ENCODE measurements at places on chromosomes 2 and 18.

- DNase-seq, result no peak
Measured at GRCh38 chr2:233410196-233410760, 56.0 kb downstream of the DGKD start.

- no peak for DNase-seq
Measured at GRCh38 chr18:23563377-23564043, 22.8 kb downstream of the NPC1 start.

GRCh38 chr2:24016376-24016761 is 6.5 kb downstream of the MFSD2B start:
- no peak for DNase-seq

GRCh38 chr2:128547667-128548066 is 229.0 kb upstream of the HS6ST1 start:
- no peak for DNase-seq

DNA sequence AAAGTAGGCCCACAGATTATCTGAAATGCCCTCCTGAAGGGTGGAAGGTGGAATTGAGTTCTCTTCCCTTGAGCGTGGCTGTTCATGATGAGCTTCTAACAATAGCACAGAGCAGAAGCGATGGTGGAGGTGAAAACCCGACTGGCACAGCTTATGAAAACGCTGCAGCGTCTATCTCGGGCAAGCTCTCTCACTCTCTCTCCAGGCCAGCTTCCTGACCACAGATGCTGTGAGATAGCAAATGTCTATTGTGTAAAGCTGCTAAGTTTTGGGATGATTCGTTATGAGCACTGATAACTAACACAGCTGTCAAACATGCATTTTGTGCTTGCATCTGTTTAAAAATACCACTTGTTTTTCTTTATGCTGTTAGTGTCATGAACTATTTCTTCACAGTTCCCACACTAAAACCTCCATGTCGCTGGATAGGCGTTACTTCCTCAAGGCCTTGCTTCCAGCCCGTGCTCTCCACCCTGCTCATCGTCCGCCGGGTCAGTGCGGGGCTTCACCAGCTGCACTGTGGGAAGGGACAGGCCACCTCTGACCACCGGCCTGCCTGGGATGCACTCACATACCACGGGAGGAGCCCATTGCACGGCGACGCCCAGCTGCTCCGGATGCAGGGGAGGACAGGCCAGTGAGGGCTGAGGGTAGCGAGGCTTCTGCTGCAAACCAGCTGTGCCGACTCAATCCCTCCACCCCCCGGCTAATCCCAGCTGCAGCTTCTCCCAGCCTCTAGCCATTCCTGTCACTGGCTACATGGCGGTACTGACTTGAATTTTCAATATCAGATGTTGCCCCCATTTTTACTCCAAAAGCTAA is 60.0 kb upstream of the OTOS start:
- no peak for DNase-seq

DNA sequence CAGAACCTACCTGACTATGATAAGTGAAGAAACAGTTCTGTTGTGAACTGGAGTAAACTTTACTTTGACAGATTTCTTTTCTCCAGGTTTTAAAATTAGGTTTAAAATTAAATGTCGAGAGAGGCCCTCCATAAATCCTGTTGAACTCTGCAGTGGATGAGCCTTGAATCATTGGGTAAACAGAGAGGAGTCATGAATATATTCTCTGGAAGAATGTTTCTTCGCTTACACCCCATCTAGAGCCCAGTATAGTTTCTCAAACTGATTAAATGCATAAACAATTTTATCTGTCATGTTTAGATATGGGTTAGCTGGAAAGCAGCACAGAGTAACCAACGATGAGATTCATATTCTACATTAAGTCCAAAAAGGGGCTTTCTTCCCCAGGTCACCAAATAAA is 84.0 kb downstream of the ZAP70 start:
- DNase-seq, result no peak

- DNase-seq, result no peak
Measured at GRCh38 chr2:54428108-54428831, 27.9 kb upstream of the SPTBN1 start.

- no peak for DNase-seq
Measured at GRCh38 chr18:6111726-6112125, 216.4 kb upstream of the TMEM200C start.

- peak; percentile 82 for DNase-seq
Measured at GRCh38 chr2:8676191-8676920, 5.5 kb upstream of the ID2 start.

- no peak for DNase-seq
Measured at GRCh38 chr2:144230448-144231085, 289.4 kb downstream of the ZEB2 start.

DNA sequence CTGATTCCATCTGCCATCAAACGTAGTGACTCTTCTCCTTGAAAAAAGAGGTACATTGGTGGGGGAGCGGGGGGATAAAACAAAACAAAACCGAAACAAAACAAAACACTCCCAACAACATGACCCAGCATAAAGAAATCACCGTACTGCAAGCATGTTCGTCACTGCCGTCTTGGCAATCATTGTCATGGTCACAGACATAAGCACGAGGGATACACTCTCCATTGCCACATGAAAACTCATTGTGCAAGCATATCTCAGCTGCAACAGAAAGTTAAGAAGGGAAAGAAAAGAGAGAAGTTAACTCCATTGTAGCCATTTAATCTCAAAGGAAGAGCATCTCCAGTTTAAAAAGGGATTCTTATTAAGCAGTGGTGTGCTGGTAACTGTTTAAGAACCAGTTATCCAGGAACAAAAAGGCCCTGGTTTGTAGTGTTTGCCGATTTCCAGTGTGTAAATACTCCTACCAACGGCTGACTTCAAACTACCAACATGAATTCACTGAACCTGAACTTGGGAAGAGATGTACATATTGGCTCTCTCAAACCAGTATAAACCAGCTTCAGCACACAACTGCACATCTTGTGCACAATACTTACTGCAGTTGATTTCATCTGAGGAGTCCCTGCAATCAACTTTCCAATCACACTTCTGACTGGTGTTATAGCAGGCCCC is 68.2 kb downstream of the LRP2 start:
- no peak for DNase-seq

- no peak for DNase-seq
Measured at GRCh38 chr2:116141891-116142474, 1672.5 kb upstream of the DDX18 start.

DNA sequence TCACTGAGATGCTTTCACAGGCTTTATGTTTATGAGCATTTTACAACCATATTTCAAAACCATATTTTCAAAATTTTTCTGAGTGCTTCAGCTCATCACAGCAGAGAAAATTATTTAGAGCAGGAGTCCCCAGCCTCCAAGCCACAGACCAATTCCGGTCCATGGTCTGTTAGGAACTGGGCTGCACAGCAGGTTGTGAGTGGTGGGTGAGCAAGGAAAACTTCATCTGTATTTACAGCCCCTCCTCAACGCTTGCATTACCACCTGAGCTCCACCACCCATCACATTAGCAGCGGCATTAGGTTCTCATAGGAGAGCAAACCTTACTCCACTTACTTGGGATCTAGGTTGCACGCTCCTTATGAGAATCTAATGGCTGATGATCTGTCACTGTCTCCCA is 165.6 kb downstream of the SEPTIN10 start:
- DNase-seq, result no peak

- no peak for DNase-seq
Measured at GRCh38 chr2:226124548-226125011, 675.0 kb downstream of the IRS1 start.

- DNase-seq, result no peak
Measured at GRCh38 chr2:132496555-132496954, 80.0 kb downstream of the GPR39 start.

GRCh38 chr2:241033994-241034393 is 35.6 kb downstream of the SNED1 start:
- no peak for DNase-seq

DNA sequence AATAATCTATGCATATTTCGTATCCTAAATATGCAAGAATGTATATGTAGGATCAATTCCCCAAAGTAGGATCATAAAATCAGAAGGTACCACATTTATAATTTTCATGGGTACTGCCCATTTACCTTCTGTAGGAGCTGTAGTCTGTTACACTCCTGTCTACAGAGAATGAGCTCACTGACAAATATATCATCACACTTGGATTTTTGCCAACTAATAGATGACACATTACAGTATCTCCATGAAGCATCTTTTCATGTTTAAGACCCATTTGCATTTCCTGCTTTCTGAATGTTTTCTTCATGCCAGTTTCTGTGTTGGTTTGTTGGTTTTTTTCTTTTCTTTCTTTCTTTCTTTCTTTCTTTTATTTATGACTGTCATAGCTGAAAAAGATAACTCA is 70.9 kb upstream of the EML6 start:
- DNase-seq, result no peak

- no peak for DNase-seq
Measured at GRCh38 chr2:21281791-21282514, 158.2 kb downstream of the TDRD15 start.

DNA sequence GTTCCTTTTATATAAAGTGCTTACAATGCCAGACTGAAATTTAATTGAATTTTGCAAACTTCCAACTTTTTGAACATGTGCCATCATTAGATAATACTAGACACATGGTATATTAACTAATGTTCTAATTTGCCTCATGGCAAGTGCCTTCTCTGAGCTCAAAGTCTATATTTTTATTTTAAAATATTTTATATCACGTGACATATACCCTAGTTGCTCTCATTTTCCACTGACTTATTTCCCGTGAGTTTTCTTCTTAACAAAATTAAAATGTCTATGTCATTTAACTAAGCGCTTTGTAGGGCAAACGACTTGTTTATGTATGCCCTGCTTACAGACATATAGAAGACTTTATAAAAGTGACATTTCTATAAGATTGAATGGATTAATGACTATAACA is 509.6 kb upstream of the SYT4 start:
- no peak for DNase-seq

DNA sequence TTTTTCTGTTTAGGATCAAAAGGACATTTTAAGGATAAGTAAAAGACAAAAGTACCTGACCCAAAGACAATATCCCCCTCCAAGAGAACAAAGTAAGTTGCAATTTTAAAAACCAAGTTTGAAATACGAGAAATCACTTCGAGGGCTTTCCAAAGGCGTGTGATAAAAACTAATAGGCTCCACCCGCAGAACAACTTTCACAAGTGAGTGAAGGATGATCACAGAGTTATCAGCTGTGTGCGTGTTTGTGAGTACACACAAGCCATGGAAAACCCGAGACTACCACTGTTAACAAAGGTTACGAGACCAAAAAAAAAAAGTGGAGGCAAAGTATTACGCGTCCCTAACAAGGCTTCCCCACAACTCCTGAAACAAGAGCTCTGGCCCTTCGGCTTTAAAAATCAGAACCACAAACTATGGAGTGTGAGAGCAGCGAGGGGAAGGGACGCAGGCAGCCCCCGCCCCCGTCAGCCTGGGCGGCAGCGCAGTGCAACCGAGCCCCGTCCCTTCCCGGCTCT is 719 bp downstream of the SMAD2 start:
- DNase-seq, result no peak

DNA sequence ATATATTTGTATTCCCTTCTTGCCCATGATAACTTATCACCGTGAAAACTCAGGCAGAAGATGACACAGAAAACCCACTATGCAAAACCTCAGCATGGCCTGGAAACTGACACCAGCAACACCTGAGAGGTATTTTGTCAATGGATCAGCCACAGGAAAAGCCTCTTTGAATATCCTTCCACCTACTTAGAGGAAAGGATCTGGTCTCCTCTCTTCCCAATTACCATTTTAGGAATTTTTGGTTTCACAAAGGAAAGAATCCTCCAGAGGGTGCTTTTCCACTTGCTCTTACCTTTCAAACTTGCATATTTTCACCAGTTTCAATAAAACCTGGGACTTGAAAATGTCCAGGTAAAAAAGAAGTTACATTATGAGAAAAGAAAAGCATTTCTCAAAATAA is 20.0 kb upstream of the MEIS1 start:
- DNase-seq, result no peak

DNA sequence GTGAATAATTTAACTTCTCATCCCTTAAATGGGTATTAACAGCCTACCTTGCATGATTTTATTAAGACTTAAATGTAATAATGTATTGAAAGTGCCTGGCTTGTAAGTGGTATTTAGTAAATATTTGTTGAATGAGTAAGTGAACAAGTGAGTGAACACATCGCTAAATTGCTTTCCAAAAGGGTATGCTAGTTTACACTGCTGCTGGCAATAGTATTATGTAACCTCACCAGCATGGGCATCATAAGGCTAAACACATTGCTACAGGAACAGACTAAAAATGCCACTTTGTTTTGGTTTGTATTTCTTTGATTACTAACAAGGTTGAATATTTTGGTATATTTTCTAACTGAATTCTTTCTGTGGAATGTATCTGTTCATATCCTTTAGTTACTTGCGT is 9.8 kb downstream of the WDR43 start:
- no peak for DNase-seq

- no peak for DNase-seq
Measured at GRCh38 chr2:45706033-45706432, 54.6 kb downstream of the PRKCE start.

DNA sequence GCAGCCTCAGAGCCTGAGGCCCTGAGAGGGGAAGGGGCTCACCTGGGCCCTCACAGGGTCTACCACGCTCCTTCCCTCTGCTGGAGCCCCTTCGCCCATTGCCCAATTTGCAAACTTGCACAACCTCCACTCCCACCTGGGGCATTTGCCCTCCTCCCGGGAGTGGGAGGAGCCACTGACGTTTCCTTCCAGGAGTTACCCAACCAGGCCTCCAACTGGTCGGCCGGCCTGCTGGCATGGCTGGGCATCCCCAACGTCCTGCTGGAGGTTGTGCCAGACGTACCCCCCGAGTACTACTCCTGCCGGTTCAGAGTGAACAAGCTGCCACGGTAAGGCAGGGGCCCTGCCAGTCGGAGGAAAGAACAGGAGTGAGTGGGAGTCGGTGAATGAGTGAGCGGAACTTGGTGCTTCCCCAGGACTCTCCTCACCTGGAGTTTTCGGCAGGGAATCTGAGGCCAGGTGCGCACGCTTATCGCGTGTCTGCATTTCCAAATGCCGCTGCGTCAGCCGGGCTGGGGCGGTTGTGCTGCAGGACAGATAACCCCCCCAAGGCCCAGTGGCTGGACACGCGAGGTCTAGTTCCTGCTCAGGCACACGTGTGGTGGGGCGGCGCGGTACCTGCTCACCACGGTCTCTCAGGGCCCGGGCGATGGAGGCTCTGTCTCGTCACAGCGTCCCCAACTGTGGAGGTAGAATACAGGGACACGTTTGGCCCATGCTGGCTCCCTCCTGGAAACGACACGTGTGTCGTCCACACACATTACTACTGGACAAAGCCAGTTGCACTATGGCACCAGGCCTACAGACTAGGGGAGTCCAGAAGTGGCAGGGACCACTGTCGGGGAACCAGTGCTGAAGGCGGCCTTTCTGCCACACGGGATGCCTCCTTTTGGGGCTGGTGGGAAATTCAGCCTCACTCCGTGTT is 11.7 kb downstream of the ANO7 start:
- no peak for DNase-seq

GRCh38 chr2:216109962-216110614 is 940 bp downstream of the XRCC5 start:
- DNase-seq, result no peak

- no peak for DNase-seq
Measured at GRCh38 chr2:98293931-98294687, 52.1 kb upstream of the CNGA3 start.

- DNase-seq, result no peak
Measured at GRCh38 chr2:240825476-240825875, 5.5 kb upstream of the KIF1A start.
